Activated CD4-positive, alpha-beta memory T cell treated with anti-CD3 and anti-CD28 coated beads for 36 hours (primary cell): ENCODE measurements at places on chromosomes 6 and 20. TPM values are rescaled to one million over a fixed set of nuclear protein-coding genes. Genes with fewer than 3 reads are reported as not detected.
A peak's percentile ranks its signal among the peaks of the same experiment; 100 is the strongest.

GRCh38 chr6:110180228-110181008 lies at the start of gene CDC40:
Gene CDC40 (plus strand): TSS chr6:110180427. CDS start chr6:110180445, 18 bp downstream.
- DNase-seq = peak; percentile 67

GRCh38 chr6:60643870-60644269 lies 1642.2 kb downstream of the KHDRBS2 start:
- no peak for DNase-seq

- no peak for DNase-seq
Measured at GRCh38 chr20:47055699-47056369, 161.2 kb downstream of the EYA2 start.

DNA sequence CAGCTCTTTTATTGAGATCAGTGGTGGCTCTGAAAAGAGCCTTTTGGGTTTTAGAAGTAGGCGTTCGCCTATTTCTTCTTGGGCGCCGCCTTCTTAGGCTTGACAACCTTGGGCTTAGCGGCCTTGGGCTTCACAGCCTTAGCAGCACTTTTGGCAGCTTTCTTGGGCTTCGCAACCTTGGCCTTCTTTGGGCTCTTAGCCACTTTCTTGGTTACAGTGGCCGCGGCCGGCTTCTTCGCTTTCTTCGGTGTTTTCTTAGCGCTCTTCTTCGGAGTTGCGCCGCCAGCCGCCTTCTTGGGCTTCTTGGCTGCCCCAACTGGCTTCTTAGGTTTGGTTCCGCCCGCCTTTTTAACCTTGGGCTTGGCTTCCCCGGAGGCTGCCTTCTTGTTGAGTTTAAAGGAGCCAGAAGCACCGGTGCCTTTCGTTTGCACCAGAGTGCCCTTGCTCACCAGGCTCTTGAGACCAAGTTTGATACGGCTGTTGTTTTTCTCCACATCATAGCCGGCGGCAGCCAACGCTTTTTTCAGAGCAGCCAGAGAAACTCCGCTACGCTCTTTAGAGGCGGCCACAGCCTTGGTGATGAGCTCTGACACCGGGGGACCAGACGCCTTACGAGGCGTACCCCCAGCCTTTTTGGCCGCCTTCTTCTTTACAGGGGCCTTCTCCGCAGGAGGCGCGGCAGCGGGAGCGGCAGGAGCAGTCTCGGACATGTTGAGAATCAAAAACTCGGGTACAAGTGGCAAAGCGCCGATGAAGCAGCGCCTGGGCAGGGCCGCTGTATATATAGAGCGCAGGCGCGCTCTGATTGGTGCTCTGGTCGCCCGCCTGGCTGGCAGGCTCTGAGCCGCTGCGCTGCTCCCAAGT lies 31.3 kb upstream of the HFE start:
- peak; percentile 96 for DNase-seq

DNA sequence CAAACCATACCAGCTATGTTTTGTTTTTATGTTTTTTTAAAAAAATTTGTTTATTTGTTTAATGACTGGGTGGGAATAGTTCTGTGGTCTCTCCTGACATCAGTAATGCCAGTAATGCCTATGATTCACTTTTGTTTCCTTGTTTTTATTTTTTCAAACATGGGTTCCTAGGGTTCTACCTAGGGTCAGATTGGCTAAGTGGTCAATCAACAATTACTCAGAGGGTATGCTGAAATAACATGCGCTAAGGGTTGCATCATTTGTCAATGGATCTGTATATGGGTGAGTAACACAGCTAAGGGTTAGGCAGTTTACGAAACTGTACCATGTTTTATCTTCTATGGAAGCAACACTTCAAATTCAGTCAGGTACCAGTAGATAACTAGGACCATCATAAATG lies 583.8 kb upstream of the GJE1 start:
- no peak for DNase-seq

DNA sequence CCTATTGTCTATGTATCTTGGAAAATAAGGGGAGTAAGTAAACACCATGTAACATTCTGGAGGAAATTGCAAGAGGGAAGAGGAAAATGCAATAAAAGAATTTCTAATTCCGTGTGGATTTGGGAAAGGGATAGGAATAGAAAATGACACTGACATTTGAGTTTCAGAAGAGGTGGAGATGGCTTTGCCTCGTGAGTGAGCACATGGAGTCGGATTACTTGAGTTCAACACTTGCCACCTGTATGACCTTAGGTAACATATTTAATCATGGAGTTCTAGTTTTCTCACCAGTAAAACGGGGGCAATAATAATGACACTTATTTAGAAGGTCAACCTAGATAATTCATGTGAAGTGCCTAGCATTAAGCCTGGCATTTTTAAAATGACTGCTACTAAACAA lies 10.8 kb upstream of the PBOV1 start:
- no peak for DNase-seq

- DNase-seq = no peak
Measured at GRCh38 chr6:19160081-19160730, 677.0 kb upstream of the ID4 start.

The CRYBG1 gene
- 38.4 TPM for total RNA-seq
